Stimulated activated CD4-positive, alpha-beta T cell treated with anti-CD3 and anti-CD28 coated beads, Interleukin-1b, Interleukin-23, amount 100 ng/mL, for 1 hour (primary cell): ENCODE measurements at places on chromosomes 16 and 17.

DNA sequence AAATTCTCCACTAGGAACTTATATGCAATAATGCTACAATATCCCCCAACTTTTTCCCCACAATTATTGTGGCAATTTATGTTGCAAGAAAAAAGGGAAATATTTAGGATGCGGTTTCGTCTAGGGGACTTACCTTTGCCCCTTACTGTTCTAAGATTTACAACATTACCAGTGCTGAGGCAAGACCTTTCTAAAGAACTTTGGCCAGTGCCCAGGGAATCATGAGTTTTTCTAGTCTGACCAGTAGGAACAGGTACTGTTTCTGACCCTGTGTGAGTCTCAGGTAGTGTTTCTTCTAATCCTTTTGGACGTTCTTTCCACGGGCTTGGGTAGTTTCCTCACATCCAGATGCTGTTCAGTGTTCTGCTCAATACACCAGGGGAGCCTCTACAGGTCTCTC lies 373.7 kb downstream of the HAPSTR1 start:
- DNase-seq, result no peak

- DNase-seq, result no peak
Measured at GRCh38 chr16:50274326-50275097, 8.2 kb downstream of the ADCY7 start.

- DNase-seq, result no peak
Measured at GRCh38 chr16:561957-562938, 2.1 kb downstream of the PRR35 start.

DNA sequence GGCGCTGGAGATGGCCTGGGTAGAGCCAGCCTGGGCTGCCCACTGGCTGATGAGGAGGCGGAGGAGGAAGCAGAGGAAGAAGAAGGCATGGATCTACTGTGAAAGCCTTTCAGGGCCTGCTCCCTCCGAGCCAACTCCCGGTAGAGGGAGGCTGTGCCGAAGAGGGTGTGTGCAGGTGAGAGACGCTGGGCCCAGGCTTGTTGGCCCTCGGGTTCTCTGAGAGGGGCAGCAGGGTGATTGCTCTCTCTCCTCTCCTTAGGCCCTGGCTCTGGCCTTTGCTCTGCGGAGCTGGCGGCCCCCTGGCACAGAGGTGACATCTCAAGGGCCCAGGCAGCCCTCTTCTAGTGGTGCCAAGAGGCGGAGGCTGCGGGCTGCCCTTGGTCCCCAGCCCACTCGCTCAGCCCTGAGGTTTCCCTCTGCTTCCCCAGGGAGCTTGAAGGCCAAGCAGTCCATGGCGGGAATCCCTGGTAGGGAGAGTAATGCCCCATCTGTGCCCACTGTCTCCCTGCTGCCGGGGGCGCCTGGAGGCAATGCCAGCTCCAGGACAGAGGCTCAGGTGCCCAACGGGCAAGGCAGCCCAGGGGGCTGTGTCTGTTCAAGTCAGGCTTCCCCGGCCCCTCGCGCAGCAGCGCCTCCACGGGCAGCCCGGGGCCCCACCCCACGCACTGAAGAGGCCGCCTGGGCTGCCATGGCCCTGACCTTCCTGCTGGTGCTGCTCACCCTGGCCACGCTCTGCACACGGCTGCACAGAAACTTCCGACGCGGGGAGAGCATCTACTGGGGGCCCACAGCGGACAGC lies 3.6 kb downstream of the TP53I13 start:
- DNase-seq, result no peak

DNA sequence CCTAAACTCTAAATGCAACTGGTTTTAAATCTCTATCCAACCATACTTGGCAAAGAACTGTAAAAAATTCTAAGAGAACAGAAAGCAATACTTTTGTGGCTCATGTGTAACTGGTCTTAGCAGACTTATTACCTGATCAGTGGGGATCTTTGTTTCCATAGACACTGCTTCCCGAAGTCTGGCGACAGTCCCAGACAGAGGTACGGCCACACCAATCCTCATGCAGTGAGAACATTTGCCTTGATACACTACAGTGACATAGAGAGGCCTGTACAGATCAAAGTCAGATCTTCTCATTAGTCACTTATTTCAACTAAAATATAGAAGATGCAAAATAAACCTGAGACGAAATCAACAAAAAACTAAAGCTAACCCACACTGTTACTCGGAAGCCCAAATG lies 43.9 kb downstream of the USP31 start:
- no peak for DNase-seq

DNA sequence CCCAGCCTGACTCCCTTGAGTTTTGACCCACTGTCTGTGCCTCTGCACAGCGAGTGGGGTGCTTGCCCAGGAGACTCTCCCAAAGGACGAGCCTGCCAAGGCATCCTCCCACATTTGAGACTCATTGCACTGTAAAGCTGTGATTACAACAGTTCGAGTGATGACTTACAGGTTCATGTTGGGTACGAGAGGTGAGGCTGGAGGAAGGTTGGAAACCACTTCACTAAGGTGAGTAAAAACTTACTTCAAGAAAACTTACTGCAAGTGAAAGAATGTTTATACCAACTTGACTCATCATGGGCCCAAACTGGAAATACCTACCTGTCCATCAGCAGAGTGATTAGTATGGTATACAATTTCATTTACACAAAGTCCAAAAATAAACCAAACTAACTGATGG lies 360.1 kb upstream of the CDH11 start:
- no peak for DNase-seq

DNA sequence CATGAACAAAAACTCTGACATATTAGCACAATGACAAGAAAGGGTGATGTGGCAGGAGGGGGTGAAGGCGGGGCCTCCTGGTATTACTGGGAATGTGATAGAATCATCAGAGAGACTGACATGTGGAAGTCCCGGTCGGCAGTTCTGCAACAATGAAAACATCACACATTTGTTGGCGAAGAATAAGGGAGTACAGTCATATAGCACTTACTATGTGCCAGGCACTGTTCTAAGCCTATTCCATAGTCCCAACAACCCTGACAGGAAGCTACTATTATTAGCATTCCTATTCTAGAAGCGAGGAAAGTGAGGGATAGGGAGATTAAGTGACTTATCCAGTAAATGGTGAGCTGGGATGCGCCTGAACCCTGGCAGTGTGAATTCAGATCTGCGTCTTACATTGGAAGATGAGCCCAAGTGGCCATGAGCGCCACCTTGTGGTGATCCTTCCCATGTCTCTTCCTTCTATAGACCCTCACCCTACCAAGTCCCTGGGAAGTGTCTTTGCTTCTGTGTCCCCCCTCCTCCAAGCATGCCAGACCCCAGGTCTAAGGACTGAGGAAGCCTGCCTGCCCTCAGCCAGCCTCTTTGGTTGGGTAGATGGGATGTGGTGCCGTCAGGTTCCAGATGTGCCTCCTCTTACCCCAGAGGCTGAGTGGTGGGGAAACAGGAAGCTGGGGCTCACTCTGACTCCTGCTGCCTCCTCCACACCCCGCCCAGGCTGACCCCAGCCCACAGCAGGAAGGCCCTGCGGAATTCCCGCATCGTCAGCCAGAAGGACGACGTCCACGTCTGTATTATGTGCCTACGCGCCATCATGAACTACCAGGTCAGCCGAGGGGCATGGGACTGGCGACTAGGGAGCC lies 14.0 kb downstream of the FMNL1 start:
- peak; percentile 74 for DNase-seq

DNA sequence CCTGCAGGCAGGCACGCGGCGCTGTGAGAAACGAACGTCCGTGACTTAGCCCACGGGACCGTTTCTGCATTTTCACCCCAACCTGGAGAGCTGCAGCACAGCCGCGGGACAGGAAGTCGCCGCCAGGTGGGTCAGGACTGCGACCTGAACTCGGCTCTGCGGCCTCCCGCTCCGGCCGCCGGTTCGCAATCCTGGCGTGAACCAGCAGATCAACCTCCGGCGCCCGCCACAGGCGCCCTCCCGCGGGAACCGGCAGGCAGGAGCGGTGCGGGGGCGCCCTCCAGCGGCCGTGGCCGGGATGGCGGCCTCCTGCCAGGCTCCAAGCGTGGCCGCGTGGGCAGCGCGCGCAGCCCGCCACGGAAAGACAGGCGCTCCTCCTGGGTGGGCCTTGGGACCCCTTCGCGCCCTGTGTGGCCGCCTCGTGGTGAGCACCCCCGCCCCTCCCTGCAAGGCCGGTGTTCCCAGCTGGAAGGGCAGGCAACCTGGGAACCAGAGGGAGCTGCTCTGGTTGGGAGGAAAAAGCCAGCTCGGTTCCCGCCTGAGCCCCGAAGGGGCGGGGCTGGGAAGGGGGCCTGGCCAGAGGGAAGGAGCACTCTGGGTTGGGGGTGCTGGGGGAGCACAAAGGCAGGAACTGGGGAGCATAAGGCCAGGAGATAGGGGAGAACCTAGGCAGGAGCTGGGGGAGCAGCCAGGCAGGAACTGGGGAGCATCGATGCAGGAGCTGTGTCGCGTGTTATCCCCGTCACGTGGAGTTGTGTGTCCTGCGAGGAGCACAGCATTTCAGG lies 28.2 kb downstream of the ACTG1 start:
- DNase-seq, result peak; percentile 77

- no peak for DNase-seq
Measured at GRCh38 chr17:74742978-74743545, 5.4 kb upstream of the NHERF1 start.
